ENCODE measurements at places on chromosomes 11 and 22.

- no peak for DNase-seq
These were observed at the start of gene IRAG1 for GRCh38 chr11:10693509-10694081. TSS of gene IRAG1 (minus strand) at chr11:10693755. CDS start at chr11:10693602, 153 bp downstream.

DNA sequence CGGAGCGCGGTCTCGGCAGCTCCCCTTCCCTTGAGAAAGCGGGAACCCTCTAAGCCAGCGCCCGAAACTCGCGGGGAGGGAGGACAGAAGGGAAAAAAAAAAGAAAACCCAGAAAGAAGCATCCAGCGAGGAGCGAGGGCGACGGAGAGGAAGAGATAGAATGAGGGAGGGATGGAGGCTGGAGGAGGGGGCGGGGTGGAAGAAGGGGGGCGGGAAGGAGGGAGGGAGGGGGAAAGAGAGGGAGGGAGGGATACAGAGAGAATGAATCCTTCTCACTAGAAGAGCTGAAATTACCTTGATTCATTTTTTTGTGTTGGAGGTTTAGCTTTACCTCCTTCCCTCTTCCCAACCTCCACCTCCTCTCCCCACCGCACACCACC is 19.3 kb upstream of the BDNF start:
- DNase-seq = no peak

DNA sequence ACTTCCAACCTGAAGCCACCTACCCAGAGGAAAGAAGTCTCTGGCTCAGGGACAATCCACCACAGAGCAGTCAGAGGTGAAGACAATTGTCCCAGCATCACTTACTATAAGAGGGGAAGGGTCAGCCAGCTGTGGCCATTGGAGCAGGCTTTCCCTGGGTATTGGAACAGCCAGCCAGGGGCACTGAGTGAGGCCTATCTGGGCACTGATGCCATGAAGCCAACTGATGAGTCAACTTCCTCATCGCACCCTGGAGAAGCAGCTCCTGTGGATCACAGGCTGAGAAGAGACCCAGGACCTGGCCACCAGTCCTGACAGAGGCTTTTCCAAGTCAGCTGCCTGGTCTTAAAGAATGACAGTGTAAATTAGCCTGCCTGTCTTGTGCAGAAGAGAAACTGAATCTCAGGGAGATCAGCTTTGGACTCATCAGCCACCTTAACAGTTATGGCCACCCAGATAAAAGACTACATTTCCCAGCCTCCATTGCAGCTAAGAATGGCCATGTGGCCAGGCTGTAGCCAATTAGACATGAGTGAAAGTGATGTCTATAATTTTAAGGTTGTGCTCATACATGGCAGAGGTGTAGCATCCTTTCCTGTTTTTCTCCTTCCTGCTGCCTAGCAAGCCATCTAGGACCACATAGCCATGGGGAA is 19.0 kb downstream of the CHST1 start:
- DNase-seq = no peak

DNA sequence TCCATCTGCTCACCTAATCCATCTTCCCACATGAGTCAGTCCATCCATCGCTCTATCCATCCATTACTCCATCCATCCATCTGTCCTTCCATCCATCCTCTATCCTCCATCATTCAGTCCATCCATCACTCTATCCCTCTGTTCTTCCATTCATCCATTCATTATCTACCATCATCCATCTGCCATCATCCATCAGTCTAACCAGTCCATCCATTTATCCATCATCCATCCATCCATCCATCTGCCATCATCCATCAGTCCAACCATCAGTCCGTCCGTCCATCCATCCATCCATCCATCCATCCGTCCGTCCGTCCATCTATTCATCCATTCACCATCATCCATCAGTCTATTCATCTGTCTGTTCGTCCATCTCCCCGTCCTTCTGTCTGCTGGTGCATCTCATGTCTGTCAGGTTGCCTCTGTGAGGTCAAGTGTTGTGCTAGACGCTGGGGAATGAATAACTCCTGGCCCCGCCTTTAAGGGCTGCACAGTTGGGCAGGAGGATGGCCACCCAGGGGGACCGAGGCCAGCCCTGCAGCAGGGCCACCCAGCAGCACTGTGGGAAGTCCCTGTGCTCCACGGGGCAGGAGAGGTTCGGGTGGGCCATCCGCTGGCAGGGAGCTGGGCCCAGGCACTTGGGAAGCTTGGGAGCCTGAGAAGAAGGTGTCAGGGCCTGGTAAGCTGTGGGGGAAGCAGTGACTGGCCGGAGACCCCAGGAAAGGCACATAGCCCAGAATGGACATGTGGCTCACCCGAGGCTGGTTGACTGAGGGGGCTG is 137.1 kb downstream of the CTTN start:
- DNase-seq = no peak

GRCh38 chr11:267491-267994 is 10.7 kb upstream of the NLRP6 start:
- peak; percentile 61 for DNase-seq

DNA sequence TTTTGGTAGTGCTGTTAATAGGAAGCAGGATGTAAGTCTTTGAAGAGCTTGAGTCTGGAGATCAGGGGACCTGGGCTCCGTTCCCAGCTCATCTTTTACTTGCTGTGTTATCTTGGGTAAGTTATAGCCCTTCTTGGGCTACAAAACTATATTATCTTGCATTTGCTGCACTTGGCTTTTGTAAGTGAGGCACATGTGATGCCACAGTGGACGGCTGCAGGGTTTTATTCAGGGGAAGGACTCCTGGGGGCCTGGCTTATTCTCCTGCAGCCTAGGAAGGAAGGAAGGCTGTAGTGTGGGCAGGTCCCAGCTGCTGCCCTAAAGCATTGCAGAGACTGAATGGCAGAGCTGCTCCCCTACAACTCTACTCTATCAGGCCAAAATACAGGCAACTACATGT is 6.4 kb downstream of the CD82 start:
- DNase-seq = no peak

DNA sequence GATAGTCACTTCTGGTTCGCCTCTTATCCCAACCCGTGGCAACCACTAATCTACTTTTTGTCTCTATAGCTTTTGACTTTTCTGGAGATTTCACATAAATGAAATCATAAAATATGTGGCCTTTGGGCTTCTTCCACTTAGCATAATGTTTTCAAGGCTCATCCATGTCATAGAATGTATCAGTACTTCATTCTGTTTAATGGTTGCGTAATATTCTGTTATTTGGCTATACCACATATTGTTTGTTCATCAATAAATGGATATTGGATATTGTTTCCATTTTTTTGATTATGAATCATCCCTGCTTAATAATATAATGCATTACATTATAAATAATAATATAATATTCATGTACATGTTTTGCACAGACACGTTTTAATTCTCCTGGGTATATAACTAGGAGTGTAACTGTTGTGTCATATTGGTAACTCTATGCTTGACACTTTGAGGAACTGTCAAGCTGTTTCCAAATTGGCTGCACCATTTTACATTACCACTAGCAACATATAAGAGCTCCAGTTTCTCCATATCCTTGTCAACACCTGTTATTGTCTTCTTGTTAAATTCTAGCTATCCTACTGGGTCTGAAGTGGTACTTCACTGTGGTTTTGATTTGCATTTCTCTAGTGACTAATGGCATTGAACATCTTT is 181.5 kb downstream of the CADM1 start:
- DNase-seq = no peak

DNA sequence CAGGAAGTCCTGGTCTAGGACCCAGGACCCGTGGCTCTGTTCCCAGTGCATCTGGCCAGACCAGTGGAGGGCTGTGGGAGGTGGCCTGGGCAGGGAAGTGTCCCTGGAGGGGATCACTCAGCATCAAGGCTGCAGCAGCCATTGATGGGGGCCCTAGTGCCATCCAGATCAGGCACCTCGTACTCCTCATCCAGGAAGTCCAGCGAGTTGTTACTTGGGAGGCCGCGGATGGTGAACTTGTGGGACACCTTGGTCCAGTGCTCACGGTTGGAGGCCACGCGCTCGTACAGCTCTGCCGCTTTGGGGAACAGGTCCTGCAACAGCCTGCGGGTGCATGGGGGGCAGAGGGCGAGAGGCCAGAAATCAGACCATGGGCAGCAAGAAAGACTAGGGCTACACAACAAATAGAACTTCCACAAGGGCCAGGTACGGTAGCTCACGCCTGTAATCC is 96.9 kb downstream of the PDE2A start:
- DNase-seq = no peak

- peak; percentile 18 for DNase-seq
These were observed 92.9 kb upstream of the PARVA start for GRCh38 chr11:12284316-12285050.

GRCh38 chr11:35412285-35412684 is 7.1 kb downstream of the SLC1A2 start:
- no peak for DNase-seq

DNA sequence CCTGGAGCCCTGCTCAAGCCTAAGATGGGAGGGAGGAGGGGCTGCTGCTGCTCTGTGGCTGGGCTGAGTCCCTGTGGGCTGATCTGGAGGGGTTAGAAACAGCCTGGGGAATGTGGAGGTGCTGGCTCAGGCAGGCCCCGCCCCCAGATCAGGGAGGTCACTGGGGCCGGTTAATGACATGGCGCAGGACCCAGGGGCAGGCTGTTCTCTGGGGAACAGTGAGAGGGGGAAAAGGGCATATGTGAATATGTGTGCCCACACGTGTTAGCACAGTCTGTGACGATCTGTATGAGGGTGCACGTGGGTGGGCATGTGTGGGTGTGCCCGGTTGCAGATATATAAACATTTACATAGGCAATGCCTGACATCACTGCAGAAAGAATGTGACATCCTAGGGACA is 143.5 kb downstream of the MIAT start:
- no peak for DNase-seq

DNA sequence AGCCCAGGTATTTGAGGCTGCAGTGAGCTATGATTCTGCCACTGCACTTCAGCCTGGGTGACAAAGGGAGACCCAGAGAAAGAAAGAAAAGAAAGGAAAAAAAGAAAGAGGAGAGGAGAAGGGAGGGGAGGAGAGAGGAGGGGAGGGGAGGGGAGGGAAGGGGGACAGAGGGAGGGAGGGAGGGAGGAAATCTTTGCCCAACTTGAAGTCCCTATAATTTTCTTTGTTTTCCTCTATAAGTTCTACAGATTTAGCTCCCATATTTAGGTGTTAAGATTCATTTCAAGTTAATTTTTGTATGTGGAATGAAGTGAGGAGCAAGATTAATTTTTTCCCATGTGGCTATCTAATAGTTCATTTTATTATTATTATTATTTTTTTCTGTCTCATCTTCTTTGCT is 328.3 kb downstream of the LARGE1 start:
- no peak for DNase-seq

DNA sequence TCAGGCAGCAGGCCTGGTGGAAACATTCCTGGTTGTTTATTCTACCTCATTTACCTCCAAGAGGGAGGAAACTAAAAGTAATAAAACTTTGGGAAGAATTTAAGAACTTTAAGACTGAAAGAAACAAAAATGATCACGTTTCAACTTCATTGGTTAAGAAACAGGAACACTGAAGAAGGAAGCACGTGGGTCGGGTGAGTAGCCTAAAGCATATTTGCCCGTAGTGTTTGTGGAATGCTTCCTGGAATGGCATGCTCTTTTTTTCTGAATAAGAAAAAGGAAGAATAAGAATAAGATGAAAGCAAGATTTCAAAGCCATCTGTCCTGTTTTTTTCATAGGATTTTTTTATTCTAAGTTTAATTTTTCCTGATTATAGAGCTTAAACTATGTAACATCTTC is 83.1 kb downstream of the WNT11 start:
- DNase-seq = peak; percentile 2

- DNase-seq = no peak
These were observed 9.0 kb downstream of the RTL6 start for GRCh38 chr22:44489026-44489425.

GRCh38 chr22:41951898-41952474 is at the start of gene SMIM45:
TSS of gene SMIM45 (plus strand) at chr22:41952150.
- no peak for DNase-seq

DNA sequence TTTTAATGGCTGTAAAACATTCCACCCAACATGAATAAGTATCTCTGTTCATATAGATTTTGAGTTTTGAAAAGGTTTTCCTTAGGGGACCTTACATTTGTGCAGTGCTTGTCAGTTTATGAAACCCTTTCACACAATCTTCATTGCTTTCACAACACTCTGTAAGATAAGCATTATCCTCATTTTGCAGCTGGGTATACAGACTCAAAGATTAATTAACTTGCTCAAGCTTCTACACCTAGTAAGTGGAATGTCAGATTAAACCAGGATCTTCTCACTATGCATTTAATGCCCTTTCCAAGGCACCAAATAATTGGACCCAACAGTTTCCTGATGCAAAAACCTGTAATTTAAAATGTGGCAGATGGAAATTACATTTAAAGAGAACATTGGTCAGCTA is 11.6 kb upstream of the GAB2 start:
- no peak for DNase-seq

DNA sequence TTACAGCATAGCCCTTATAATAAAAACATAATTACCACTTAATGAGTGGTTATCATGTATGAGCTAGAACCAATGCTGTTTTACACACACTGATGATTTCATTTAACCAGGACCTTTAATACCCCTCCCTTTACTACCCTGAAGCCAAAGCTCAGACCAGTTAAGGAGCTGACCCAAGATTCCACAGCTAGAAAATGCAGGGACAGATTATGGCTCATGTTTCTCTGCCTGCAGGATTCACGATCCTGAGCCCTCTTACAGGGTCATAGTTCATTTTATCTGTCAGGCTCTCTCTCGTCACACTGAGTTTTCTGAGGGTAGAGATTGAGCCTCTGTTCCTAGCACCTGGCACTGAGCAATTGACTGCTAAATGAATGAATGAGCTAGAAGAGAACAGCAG is 27.4 kb downstream of the TUB start:
- DNase-seq = no peak

DNA sequence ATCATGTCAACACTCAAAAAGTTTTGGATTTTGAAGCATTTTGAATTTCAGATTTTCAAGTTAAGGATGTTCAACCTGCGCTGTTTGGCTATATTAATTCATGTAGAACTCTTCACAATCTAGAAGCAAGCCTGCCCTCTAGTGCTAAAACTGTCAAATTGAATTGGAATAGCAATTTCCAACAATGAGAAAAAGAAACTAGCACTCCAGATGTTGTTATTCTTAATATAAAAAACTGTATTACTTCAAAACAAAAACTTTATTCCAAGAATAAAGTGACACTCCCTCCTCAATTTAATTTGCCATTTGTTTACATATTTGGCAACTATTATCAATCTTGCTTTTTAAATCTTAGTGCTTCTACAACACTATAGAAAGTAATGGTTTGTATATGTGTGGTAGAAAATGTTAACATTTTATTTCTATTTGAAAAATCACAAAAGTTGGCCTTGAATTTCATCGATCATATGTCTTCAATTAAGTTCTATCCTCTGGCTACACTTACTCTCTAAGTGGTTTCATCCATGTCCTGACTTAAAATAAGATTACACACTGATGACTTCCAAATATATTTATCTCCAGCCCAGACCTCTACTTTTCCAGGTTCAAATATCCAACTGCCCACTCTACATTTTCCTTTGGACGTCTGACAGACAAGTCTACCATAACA is 36.6 kb downstream of the DCUN1D5 start:
- no peak for DNase-seq

- no peak for DNase-seq
These were observed 84.4 kb upstream of the SLC5A12 start for GRCh38 chr11:26806219-26806618.

DNA sequence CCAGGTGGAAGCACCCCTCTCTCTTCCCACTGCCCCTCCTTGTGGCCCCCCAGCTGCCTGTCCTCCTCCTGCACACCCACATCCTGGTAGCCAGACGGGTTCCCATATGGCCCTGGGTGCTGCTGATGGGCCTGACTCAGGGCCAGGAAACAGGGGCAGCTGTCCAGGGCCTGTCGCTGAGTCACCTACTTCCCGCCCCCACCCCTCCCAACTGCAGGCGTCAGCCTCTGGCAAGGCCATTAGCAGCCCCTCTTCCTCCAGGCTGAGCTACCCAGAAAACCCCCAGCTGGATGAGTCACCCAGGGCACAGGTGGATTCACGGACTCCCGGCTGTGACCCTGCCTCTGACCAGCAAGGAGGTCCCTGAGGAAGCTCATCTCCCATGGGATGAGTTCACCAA is 6.9 kb upstream of the GAL start:
- DNase-seq = no peak

Measured in HL-60 (cell line).